ENCODE measurements at places on chromosomes 1 and 21. TPM values are rescaled to one million over a fixed set of nuclear protein-coding genes. Genes with fewer than 3 reads are reported as not detected.

- DNase-seq: peak; percentile 90
These were observed 53.6 kb downstream of the PEX14 start for GRCh38 chr1:10528066-10529014.

GABRD gene
- total RNA-seq: not detected

- no peak for DNase-seq
These were observed 358.3 kb downstream of the KIF26B start for GRCh38 chr1:245512980-245513578.

- DNase-seq: no peak
These were observed at the start of gene TTLL10 for GRCh38 chr1:1173793-1174415. Gene TTLL10, plus strand, starts transcription at chr1:1173880. Its CDS starts 5,336 bp downstream, at chr1:1179216.

THEM5 gene
- not detected for total RNA-seq

DNA sequence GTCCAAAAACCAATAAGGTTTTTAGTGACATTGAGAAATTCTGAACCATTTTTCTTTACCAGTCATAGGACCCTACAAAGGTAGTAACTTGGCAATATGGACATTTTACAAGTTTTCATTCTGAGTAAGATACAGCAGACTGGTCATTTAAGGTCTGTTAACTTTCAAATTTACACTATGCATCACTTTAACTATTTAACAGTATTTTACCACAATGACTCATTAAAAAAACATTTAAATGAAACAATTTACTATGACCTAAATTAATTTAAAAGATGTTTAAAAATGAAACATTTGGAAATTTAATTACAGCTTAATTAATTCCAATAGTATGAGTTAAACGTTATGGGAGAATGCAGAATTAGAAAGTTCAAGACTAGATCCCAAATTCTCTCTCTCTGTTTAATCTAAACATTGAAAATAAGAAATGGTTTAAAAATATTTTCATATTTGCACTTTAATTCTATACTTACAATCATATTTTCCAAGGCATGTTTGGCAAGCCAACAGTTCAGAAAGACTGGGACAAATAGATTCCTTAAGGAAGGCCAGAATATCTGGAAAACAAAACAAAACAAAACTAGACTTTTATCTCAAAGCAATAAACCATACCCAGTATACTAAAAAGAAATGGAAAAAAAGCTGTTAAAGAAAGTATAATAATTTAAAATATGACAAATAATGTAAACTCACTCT is 140.9 kb downstream of the KCNT2 start:
- DNase-seq: no peak

- no peak for DNase-seq
These were observed 612.8 kb downstream of the LMO4 start for GRCh38 chr1:87941337-87941946.

GRCh38 chr1:31696242-31696641 is 7.6 kb downstream of the COL16A1 start:
- peak; percentile 83 for DNase-seq

GRCh38 chr21:42161956-42162681 is 56.8 kb upstream of the ABCG1 start:
- DNase-seq: no peak

MTARC2 gene
- 11.4 TPM for total RNA-seq

DNA sequence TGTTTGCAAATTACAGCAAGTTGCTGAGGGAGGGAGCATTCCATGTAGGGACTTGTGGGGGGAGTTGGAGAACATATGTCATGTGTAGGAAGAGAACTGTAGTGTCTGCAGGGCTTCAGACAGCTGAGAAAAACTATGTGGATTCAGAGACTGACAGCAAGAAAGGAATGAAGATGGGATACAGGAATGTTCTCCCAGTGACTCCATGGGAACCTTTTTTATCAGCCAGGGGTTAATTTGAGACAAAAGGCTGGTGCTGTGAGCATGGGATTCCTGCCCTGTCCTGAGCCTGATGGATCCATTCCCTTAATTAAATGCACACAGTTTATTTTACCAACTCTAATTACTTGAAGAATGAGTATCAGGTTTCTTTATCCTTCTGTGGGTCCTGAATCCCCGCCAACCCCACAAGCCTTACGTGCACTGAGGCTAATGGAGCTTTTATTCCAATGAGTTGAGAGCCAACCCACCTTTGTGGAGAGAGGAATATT is 26.5 kb upstream of the PLXNA2 start:
- no peak for DNase-seq

SLC45A1 gene
- 3.9 TPM for total RNA-seq

Measured in sigmoid colon (tissue), 7 donors.